ENCODE measurements at places on chromosomes 4 and X. TPM values are rescaled to one million over a fixed set of nuclear protein-coding genes. Genes with fewer than 3 reads are reported as not detected.

- no peaks in the 10 kb centered on the region for H3K36me3 ChIP-seq
- no peak overlapping the region for H3K4me3 ChIP-seq
- no peaks in the 10 kb centered on the region for H3K27me3 ChIP-seq
- peak; percentile 95 for DNase-seq
Measured at GRCh38 chr4:89753601-89754066, 83.3 kb downstream of the SNCA start.

- H3K27me3 ChIP-seq, result peaks cover 7% of the 10 kb centered on the region
- no peak overlapping the region for H3K4me3 ChIP-seq
- no peak overlapping the region for H3K27ac ChIP-seq
- H3K4me1 ChIP-seq, result no peaks in the 10 kb centered on the region
Measured at GRCh38 chrX:50099331-50099730, 101.5 kb downstream of the AKAP4 start.

The PLAC8 gene
- not detected for total RNA-seq

- H3K27ac ChIP-seq, result no peak overlapping the region
- H3K36me3 ChIP-seq, result no peaks in the 10 kb centered on the region
- DNase-seq, result no peak
- no peaks in the 10 kb centered on the region for H3K4me1 ChIP-seq
- H3K4me3 ChIP-seq, result no peak overlapping the region
- no peaks in the 10 kb centered on the region for H3K27me3 ChIP-seq
Measured at GRCh38 chrX:63013549-63013948, 337.6 kb downstream of the SPIN4 start.

DNA sequence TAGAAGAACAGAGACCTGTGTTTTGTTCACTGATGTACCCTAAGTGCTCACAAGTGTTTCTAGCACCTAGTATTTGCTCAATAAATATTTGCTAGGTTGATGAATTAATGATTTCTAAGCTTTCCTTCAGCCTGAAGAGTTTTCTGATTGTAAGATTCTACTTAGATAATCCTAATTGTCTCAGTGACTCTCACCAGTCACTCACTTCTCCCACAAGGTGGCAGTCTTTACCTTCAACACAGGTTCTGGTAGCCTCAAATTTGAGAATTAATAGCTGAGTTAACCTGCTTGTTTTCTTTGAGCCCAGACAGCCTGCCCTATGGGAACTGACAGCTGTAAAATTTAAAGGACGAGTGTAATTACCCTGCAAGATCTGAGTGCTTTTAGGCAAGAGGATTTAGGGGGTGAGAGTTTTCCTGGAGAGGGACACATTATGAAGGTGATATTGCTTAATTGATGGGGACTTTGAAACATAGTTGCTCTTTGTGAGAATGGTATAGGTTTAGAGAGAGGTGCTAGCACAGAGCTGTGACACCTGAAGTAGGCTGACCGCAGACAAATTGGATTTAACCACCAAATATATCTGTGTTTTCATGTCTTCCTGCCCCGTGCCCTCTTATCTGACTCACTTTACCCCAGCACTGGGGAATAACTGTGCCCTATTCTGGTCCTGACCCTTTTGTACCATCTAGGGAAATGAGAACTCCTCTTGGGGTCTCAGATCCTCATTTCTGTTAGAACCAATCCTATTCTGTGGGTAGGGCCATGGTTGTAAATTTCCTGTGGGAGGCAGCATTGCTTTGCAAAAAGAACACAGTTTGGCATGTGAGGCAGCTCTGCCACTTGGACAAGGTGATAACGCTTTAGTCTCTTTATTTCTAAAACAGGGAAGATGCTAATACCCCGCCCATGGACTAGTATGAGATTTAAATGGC, 27.7 kb downstream of the CD38 start:
- H3K27me3 ChIP-seq, result peaks cover 27% of the 10 kb centered on the region
- DNase-seq, result peak; percentile 63
- no peaks in the 10 kb centered on the region for H3K36me3 ChIP-seq
- H3K4me1 ChIP-seq, result no peaks in the 10 kb centered on the region
- H3K4me3 ChIP-seq, result no peak overlapping the region

DNA sequence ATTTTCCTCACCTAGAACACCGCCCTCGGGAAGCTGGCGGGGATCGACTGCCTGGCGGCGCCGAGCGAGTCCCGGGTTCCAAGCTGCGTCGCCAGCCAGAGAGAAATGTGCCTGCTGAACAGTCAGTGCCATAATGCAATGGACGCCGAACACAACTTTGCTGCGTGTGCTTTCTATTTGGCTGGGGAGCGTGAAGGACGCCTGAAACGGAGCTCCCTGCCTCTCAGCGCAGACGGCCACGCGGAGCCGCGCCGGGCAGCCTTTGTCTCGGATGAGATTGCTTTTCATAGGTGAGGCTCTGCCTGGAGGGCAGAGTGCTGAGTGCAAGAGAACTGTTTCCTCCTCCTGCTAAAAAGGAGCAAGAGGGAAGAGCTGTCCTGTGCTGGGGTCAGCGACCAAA, 107.7 kb upstream of the BCOR start:
- H3K36me3 ChIP-seq, result no peaks in the 10 kb centered on the region
- H3K27me3 ChIP-seq, result no peaks in the 10 kb centered on the region
- no peak for DNase-seq
- H3K27ac ChIP-seq, result no peak overlapping the region
- no peaks in the 10 kb centered on the region for H3K4me1 ChIP-seq

- peaks cover 66% of the 10 kb centered on the region for H3K27me3 ChIP-seq
- no peak overlapping the region for H3K4me3 ChIP-seq
- H3K27ac ChIP-seq, result no peak overlapping the region
- no peak for DNase-seq
- no peaks in the 10 kb centered on the region for H3K36me3 ChIP-seq
Measured at GRCh38 chrX:153884590-153884989, 1.4 kb downstream of the L1CAM start.

All from IMR-90 (cell line).